ENCODE measurements at places on chromosomes 7 and 10.

- DNase-seq, result peak; percentile 62
These were observed 48.7 kb downstream of the PODXL start for GRCh38 chr7:131507592-131508331.

- no peak for DNase-seq
These were observed 1.3 kb downstream of the UBN2 start for GRCh38 chr7:139232377-139232717.

- DNase-seq, result peak; percentile 68
These were observed 157.3 kb downstream of the NOC3L start for GRCh38 chr10:94205396-94205831.

DNA sequence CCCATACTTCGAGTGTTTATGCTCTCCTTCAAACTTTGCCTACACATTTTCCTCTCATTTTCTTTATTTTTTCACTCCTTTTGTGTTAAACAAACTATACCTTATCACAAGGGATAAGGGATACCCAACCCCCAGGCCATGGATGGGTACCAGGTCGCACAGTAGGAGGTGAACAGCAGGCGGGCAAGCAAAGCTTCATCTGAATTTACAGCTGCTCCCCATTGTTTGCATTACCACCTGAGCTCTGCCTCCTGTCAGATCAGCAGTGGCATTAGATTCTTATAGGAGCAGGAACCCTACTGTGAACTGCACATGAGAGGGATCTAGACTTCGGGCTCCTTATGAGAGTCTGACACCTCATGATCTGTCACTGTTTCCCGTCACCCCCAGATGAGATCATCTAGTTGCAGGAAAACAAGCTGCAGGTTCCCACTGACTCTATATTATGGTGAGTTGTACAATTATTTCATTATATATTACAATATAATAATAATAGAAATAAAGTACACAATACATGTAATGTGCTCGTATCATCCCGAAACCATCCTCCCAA is 28.5 kb downstream of the ZC3HC1 start:
- no peak for DNase-seq

Measured in fibroblast of skin of abdomen (primary cell).